Natural killer cell (primary cell): ENCODE measurements at places on chromosomes 5 and 9. TPM values are rescaled to one million over a fixed set of nuclear protein-coding genes. Genes with fewer than 3 reads are reported as not detected.
A peak's percentile ranks its signal among the peaks of the same experiment; 100 is the strongest.

DNA sequence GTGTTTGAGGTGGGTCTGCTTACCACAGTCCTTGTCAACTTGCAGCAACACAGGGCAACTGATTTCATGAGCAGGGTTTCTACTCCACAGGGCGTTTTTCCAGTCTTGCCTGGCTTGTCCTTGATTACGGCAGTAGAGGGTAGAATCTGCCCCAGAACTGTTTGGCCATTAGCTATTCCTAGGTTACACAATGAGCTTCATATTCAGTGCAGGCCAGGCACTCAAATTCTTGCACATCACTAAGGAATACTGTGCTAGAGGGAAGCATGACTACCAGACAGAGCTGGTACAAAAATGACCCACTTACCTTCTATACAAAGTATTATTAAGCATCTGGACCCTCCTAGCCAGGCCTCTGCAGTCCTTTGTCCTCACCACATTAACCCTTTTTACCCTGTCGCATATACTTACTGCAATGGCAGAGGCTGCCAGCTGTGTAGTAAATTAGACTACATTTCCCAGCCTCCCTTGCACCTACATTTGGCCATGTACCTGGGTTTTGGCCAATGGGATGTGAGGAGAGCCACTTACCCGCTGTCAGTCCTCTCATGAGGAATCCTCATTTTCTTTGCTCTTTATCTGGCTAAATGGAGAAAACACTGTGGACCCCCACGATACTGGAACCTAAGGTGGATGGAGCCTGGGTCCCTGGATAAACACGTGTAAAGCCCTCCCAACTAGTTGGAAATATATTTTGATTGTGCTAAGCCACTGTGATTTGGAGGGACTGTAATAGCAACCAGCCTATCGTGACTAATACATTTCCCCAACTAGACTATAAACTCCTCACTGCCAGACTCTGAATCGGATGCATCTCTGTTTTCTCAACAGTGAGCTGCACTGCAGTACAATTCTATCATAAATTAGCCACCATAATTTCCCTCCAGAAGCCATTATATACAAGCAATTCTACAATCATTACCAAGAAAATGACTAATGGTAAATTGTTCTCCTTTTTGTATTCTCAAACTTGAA lies 218.7 kb downstream of the GLIS3 start:
- H3K27me3 ChIP-seq = no peaks in the 10 kb centered on the region
- no peaks in the 10 kb centered on the region for H3K36me3 ChIP-seq
- no peak overlapping the region for H3K4me3 ChIP-seq

Gene PCDHGB3
- total RNA-seq = 0.52 TPM

Gene FOXD4L6
- not detected for total RNA-seq

- H3K36me3 ChIP-seq = no peaks in the 10 kb centered on the region
- H3K27me3 ChIP-seq = no peaks in the 10 kb centered on the region
- no peaks in the 10 kb centered on the region for H3K4me1 ChIP-seq
- H3K27ac ChIP-seq = no peak overlapping the region
Observed at GRCh38 chr9:14485366-14485765, 171.4 kb upstream of the NFIB start.

DNA sequence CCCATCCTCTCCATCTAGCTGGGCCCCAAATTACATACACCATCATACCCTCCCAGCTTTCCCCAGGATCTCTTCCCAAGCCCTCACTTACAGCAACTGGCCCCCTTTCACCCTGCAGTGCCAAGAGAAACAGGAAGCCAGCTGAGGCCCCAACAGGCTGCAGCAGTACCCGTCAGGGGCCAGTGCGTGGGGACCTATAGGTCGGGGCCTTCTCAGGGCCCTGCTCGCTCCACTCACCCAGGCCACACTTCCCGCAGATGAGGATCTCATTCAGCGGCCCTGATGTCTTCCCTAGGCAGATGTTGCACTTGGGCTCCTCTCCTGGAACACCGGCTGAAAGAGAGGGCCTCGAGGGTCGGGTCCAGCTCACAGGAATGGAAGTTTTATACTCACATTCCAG lies 6.8 kb downstream of the PHF19 start:
- peaks cover 17% of the 10 kb centered on the region for H3K36me3 ChIP-seq
- no peak overlapping the region for H3K4me3 ChIP-seq
- H3K4me1 ChIP-seq = peaks cover 16% of the 10 kb centered on the region
- no peak for DNase-seq

GRCh38 chr9:34987160-34987901 lies 2.2 kb upstream of the DNAJB5 start:
- H3K27ac ChIP-seq = no peak overlapping the region
- no peaks in the 10 kb centered on the region for H3K27me3 ChIP-seq
- peak; percentile 17 for DNase-seq
- H3K4me1 ChIP-seq = peaks cover 47% of the 10 kb centered on the region

Gene PCDHGC4
- total RNA-seq = 0.45 TPM

Gene TRPM6
- total RNA-seq = not detected

- no peak for DNase-seq
- H3K27me3 ChIP-seq = peaks cover 23% of the 10 kb centered on the region
- no peak overlapping the region for H3K27ac ChIP-seq
- H3K4me1 ChIP-seq = no peaks in the 10 kb centered on the region
- H3K4me3 ChIP-seq = no peak overlapping the region
- H3K36me3 ChIP-seq = no peaks in the 10 kb centered on the region
Observed at GRCh38 chr5:73459366-73459765, 10.8 kb upstream of the FOXD1 start.

Gene LRRC19
- total RNA-seq = not detected

GRCh38 chr5:6517510-6517909 lies 68.9 kb downstream of the UBE2QL1 start:
- H3K4me3 ChIP-seq = no peak overlapping the region
- H3K4me1 ChIP-seq = no peaks in the 10 kb centered on the region
- no peaks in the 10 kb centered on the region for H3K27me3 ChIP-seq
- H3K36me3 ChIP-seq = no peaks in the 10 kb centered on the region

- DNase-seq = no peak
- H3K27ac ChIP-seq = no peak overlapping the region
- no peak overlapping the region for H3K4me3 ChIP-seq
- H3K4me1 ChIP-seq = peaks cover 9% of the 10 kb centered on the region
- H3K36me3 ChIP-seq = peaks cover 48% of the 10 kb centered on the region
Observed at GRCh38 chr9:127809002-127809539, 6.4 kb downstream of the FPGS start.

DNA sequence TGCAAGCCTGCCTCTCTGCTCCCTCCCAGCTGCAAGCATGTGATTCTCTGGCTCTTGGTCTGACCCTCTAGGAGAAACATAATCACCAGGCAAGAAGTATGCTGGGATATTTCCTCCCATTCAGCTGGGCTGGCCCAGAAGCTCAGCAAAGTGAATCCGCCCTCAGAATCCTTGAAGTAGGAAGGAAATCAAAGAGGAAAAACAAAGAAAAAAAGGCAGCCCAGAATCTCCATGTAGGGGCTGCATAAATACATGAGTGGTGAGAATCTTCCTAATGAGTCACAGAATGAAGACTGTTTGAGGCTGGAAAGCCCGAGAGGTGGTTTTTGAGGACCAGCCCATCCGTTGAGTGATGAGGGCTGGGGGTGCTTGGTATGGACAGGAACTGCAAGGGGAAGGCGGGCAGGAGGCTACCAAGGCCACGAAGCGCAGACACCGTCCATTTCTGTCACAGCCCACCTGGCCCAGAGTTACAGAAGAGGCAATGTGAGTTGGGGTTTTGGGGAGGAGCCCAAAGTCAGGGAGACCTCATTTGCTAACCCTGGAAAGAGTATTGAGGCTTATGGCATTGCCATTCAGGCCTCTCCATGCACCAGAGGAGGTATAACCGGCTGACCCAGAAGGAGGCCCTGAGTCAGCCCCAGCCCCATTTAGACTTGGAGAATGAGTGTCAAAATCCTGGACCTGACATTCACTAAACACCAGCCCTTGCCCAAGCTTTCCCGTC lies 33.4 kb upstream of the TGFBR1 start:
- no peak for DNase-seq
- H3K27me3 ChIP-seq = no peaks in the 10 kb centered on the region
- no peaks in the 10 kb centered on the region for H3K36me3 ChIP-seq
- H3K4me3 ChIP-seq = no peak overlapping the region
- H3K27ac ChIP-seq = no peak overlapping the region

DNA sequence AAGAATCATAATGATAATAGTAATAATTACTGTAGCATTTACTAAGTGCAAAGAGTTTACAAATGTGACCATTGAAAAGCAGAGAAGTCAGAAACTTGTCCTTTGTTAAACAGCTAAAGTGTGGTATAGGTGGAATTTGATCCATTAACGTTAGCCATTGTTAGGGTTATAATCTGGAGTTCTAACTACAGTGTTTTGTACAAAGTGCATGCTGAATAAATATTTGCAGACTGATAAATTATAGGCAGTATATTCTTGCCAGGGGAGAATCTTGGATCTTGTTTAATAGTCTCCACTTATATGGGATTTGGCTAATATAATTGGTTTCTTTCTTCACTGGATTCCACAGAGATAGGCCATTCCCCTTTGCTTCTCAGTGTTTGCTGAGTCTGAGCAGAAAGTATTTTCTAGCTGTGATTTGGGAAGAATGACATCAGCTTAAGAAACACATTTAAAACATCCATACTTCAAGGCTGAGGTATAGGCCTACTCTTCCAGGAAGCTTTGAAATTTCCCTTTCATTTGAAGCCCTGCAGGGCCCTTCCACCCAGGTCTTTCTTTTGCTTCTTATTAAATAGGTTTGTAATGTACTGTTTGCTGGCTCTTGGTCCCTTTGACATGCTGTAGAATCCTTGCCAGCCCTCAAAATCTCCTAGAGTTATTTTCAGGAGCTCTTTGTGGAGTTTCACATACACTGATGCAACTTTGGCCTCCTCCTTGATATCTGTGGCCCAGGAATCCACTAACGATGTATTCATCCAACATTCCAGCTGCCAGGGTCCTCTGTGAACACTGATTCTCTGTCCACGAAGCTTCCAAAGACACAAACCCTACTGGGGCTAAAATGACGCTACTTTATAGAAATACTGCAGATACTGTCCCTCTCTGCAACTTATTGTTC lies 51.4 kb downstream of the ATP10B start:
- DNase-seq = no peak
- no peaks in the 10 kb centered on the region for H3K4me1 ChIP-seq
- no peaks in the 10 kb centered on the region for H3K27me3 ChIP-seq
- H3K4me3 ChIP-seq = no peak overlapping the region
- H3K27ac ChIP-seq = no peak overlapping the region

- no peaks in the 10 kb centered on the region for H3K4me1 ChIP-seq
- no peak overlapping the region for H3K4me3 ChIP-seq
- no peak overlapping the region for H3K27ac ChIP-seq
- DNase-seq = no peak
- H3K36me3 ChIP-seq = no peaks in the 10 kb centered on the region
Observed at GRCh38 chr5:157449011-157449723, 10.8 kb upstream of the NIPAL4 start.

GRCh38 chr5:76325876-76326491 lies 77.1 kb upstream of the IQGAP2 start:
- no peaks in the 10 kb centered on the region for H3K27me3 ChIP-seq
- H3K36me3 ChIP-seq = no peaks in the 10 kb centered on the region
- DNase-seq = peak; percentile 66
- peak overlapping the region; percentile 81 for H3K27ac ChIP-seq
- H3K4me1 ChIP-seq = peaks cover 52% of the 10 kb centered on the region

Gene RASEF
- not detected for total RNA-seq

Gene TTC16
- 23.0 TPM for total RNA-seq

Gene CEP120
- 54.6 TPM for total RNA-seq

DNA sequence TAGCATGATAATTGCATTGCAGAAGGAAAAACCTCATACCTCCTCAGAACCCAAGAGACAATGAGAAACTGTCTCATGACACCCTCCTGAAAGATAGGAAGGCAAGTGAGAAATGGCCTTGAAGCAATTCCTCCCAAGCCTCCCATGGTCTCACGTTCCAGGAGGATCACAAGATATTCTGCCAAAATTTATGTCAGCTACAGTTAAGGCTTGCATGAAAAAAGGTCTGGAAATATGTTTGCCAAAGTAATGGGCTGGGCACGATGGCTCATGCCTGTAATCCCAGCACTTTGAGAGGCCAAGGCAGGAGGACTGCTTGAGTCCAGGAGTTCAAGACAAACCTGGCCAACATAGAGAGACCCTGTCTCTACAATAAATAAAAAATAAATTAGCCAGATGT lies 12.6 kb upstream of the HOMER1 start:
- peaks cover 8% of the 10 kb centered on the region for H3K27me3 ChIP-seq
- H3K27ac ChIP-seq = no peak overlapping the region
- H3K4me1 ChIP-seq = no peaks in the 10 kb centered on the region
- no peak for DNase-seq

- H3K36me3 ChIP-seq = no peaks in the 10 kb centered on the region
- H3K27me3 ChIP-seq = no peaks in the 10 kb centered on the region
- no peak overlapping the region for H3K4me3 ChIP-seq
- H3K4me1 ChIP-seq = no peaks in the 10 kb centered on the region
Observed at GRCh38 chr9:85900504-85901201, 40.3 kb upstream of the NAA35 start.

GRCh38 chr9:14056316-14056861 lies 257.6 kb downstream of the NFIB start:
- DNase-seq = no peak
- no peaks in the 10 kb centered on the region for H3K4me1 ChIP-seq
- H3K4me3 ChIP-seq = no peak overlapping the region
- H3K27me3 ChIP-seq = no peaks in the 10 kb centered on the region
- no peaks in the 10 kb centered on the region for H3K36me3 ChIP-seq

- H3K4me3 ChIP-seq = peak overlapping the region; percentile 10
- DNase-seq = no peak
- no peak overlapping the region for H3K27ac ChIP-seq
- peaks cover 21% of the 10 kb centered on the region for H3K4me1 ChIP-seq
- no peaks in the 10 kb centered on the region for H3K36me3 ChIP-seq
Observed at GRCh38 chr5:140042393-140042642, 781 bp downstream of the NRG2 start.

DNA sequence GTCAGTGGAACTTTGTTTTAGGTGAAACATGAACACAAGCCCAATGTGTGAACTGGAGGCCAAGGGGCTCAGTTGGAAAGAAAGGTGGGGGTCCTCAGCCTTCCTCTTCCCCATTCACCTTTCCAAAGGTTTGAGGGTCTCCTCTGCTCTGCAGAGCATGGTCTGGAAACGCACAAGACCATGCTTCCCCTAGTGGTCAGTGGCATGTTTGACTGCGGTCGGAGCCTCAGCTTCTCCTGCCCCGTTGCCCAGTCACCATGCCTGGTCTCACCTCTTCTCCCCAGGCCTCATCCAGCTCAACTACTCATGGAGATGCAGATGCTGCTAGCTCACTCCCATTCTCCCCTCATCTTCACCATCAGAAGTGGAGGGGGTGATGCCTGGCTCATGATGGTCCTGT lies 340.3 kb downstream of the GADD45G start:
- no peaks in the 10 kb centered on the region for H3K4me1 ChIP-seq
- no peak for DNase-seq
- no peak overlapping the region for H3K27ac ChIP-seq
- H3K36me3 ChIP-seq = no peaks in the 10 kb centered on the region
- no peaks in the 10 kb centered on the region for H3K27me3 ChIP-seq
